ENCODE measurements at places on chromosomes 4 and X. TPM values are rescaled to one million over a fixed set of nuclear protein-coding genes. Genes with fewer than 3 reads are reported as not detected.

GRCh38 chr4:148618856-148619255 lies 176.6 kb upstream of the NR3C2 start:
- DNase-seq = no peak

- DNase-seq = no peak
Observed at GRCh38 chrX:21870494-21870893, 14.7 kb downstream of the YY2 start.

Gene NKX6-1
- total RNA-seq = not detected

GRCh38 chr4:54268151-54268550 lies 39.1 kb downstream of the PDGFRA start:
- DNase-seq = no peak

DNA sequence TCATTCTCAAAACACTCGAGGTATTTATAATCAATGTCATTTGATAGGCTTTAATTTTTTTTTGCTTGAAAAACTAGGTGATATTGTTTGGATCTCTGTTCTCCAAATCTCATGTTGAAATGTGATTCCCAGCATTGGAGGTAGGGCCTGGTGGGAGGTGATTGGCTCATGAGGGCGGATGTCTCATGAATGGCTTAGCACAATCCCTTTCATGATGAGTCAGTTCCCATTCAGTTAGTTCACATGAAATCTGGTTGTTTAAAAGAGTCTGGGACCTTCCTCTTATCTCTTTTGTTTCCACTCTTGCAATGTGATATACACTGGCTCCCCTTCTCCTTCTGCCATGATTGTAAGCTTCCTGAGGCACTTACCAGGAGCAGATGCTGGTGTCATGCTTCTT lies 638.7 kb downstream of the DMD start:
- DNase-seq = no peak

All from activated CD4-positive, alpha-beta T cell treated with anti-CD3 and anti-CD28 coated beads, Interleukin-2, amount 10 ng/mL, durations not matched to agents 24 days and 14 days (primary cell).